AG08395 (cell line): ENCODE measurements at places on chromosomes 3 and 15.

GRCh38 chr3:46112296-46112695 is 85.0 kb upstream of the XCR1 start:
- no peak for DNase-seq

DNA sequence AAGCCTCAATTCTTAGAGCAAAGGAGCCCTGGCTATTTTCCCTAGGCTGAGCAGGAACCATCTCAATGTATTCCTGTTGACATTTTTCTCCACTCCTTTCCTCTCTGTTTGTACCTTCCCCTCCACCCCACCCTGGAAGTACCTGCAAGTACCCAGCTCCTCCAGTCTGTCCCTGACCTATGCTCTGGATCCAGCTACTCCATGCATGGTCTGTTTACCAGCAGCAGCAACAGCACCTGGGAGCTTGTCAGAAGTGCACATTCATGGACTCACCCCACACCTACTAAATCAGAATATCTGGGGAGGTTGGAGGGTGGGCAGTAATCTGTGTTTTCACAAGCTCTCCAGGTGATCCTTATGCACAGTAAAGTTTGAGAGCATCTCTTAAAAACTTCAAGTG is 240.7 kb upstream of the UMPS start:
- no peak for DNase-seq

DNA sequence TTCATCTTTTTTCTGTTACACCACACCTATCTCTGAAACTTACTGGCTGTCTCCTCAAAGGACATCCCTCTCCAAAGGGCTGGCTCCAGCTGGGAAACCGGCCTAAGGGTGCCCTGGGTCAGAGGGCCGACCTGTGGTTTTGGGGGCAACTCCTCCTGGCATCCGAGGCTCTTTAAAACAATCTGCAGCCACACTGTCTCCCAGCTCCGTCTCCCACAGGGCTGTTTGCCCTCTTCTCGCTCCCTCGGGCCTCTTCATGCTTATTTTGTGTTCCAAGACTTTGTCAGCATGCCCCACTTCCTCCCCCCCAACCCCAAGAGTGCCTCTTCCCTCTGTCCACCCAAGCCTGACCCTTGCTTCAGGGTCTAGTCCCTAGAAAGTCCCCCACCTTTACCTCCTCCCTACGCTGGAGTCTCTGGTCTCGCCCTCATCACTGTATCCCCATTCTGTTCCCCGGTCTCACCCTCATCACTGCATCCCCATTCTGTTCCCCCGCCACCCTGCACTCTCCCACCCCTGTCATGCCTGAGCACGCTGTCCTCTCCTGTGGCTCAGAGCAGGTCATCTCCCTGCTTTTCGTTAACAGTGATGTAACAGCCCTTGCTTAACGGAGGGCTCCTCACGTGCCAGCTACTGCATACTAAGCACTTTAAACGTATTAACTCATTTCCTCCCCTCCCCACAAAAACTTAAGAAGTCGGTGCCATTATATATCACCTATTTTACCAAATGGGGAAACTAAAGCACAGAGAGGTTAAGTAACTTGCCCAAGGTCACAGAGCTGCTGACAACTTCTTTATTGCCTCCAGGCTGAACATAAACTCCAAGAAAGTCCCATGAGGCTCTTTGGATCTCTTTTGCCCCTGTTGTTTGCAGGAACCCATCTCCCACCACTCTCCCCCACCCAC is 1.1 kb upstream of the CSK start:
- no peak for DNase-seq

DNA sequence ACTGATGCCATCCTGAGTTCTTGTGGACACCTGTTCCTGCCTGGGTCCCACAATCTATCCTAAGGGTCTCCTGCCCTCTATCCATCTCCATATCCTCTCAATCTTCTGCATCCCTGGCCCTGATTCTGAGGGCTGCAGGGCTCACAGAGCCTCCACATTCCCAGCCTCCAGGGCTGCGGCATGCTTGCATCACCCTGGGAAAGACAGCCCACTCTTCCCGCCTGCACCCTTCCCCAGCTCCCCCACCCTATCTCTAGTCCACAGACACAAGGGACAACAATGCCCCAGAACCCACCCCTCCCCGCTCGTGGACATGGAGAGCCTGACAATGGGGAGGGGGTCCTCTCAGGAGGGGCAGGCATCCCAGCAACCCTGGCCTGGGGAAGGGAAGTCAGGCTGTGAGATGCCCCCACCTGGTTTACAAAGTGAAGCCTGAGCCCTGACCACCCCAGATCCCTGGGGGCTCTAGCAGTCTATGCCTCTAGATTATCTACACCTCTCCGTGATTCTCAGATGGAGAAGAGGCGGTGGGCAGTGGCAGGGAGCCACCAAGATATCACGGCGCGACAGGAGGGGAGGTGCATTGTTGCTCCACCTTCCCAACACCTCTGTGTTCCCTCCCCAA is 10.3 kb downstream of the SEMA3G start:
- no peak for DNase-seq

GRCh38 chr3:40292637-40293349 is 16.7 kb upstream of the EIF1B start:
- DNase-seq, result no peak

GRCh38 chr15:34616613-34617012 is 33.2 kb upstream of the GOLGA8B start:
- DNase-seq, result peak; percentile 22

DNA sequence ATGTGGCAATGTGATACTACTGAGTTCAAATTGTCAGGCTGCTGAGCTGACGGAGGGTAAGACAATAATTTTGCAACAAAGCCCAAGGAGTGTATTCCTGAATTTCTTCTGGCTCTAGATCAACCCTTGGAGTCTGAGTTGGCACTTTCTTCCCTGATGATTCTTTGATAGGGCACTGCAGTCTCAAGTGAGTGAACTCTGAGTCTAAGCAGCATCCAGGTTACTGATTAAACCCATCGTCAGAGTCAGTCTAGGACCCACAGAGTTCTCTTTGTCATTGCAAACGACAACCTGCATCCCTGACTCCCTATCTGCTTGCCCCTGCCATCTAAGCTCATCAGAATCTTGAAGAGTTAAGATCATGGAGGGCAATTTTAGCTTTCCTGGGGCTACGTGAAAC is 58.6 kb downstream of the MME start:
- DNase-seq, result no peak

- DNase-seq, result no peak
Measured at GRCh38 chr3:134659391-134660045, 8.7 kb upstream of the KY start.

DNA sequence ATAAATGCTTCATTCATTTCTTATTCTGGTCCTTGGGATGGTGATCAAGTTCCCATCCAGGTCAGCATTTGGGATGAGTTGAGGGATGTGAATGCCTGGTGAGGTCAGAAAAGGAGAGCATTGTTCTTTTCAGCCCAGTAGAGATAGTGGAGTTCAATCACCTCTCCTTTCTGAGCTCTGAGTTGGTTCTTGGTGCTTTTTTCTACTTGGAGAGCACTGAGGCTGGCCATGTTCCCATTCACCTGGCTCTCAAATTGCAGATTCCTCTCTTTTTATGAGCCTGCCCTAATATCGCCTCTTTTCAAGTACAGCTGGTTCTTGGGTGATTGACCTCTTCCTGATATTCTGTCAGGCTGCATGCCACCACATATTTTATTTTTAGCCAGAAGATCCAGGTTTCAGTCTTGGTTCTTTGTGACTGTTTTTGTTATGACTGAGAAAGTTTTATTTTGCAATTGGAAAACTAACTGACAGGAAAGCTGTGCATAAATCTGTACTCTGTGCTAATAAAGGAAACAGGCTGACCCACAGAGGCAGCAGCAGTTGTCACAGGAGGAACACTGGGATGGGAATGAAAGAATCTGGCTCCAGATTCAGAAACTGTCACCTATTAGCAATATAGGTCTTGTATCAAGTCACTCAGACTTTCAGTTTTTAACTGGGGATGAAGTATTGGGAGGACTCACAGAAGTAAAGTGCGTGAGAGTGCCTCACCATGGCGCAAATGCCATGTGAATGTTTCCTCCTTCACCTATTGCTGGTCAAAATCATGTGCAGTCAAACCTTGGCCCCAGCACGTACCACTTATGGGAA is 10.7 kb downstream of the AQP9 start:
- no peak for DNase-seq

GRCh38 chr15:82172506-82172905 is 90.0 kb downstream of the EFL1 start:
- no peak for DNase-seq

DNA sequence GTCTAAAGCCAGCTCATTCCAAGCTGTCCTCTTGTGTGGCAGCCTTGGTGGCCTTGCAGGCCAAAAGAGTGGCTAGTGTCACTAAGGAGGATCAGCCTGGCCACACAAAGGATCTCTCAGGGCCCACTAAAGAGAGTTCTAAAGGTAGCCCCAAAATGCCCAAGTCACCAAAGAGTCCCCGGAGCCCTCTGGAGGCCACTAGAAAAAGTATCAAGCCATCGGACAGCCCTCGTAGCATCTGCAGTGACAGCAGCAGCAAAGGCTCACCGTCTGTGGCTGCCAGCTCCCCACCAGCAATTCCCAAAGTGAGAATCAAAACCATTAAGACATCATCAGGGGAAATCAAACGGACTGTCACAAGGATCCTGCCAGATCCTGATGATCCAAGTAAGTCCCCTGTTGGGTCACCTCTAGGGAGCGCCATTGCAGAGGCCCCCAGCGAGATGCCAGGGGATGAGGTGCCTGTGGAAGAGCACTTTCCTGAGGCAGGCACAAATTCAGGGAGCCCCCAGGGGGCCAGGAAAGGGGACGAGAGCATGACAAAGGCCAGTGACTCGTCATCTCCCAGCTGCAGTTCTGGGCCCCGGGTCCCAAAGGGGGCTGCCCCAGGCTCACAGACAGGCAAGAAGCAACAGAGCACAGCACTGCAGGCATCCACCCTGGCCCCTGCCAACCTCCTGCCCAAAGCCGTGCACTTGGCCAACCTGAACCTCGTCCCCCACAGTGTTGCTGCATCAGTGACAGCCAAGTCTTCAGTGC is 33.5 kb upstream of the ALPK3 start:
- DNase-seq, result no peak

GRCh38 chr3:4813909-4814304 is 165.3 kb upstream of the BHLHE40 start:
- DNase-seq, result no peak

DNA sequence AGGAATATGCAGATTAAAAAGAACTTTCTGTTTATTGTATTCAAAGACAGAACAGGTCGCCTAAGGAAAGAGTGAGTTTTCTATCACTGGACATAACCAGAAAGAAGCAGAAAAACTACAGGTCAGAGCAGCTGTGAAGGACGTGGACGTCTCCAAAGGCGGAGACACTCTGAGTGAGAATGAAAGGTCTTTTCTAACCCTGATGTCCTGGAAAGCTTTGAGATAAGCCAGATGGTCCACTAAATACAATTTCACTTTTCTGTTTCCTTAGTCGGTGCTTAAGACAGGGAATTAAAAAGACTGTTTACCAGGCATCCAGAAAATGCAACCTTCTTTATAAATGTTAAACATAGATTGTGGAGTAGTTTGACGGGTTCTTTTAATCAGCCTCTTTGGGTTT is 360.4 kb downstream of the FGF12 start:
- DNase-seq, result no peak

DNA sequence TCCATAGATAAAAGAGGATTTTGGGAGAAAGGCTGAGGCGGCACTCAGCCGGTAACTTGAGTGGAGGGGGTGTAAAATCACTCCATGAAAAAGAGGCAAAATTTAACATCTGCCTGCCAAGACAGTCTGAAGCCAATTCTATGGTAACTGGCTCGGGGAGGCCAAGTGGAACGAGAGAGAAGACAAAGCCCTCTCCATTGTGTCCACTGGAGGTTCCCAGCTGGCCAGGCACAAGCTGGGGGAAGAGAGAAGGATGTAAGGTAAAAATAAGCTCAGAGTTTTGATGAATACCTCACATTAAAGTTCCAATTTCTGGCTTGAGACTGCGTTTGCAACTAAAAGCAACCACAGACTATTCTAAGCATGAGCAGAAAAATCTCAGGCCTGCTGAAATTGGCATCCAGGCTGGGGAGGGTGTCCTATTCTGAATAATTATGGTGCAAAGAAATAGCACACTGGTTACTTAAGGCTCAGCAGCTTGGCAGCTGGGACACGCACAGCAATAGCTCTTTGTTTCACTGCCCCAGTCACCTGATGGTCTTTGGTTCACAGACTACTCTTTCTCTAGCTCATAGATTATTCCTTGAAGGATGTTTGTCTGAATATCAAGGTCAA is 48.8 kb downstream of the CHRD start:
- peak; percentile 76 for DNase-seq

DNA sequence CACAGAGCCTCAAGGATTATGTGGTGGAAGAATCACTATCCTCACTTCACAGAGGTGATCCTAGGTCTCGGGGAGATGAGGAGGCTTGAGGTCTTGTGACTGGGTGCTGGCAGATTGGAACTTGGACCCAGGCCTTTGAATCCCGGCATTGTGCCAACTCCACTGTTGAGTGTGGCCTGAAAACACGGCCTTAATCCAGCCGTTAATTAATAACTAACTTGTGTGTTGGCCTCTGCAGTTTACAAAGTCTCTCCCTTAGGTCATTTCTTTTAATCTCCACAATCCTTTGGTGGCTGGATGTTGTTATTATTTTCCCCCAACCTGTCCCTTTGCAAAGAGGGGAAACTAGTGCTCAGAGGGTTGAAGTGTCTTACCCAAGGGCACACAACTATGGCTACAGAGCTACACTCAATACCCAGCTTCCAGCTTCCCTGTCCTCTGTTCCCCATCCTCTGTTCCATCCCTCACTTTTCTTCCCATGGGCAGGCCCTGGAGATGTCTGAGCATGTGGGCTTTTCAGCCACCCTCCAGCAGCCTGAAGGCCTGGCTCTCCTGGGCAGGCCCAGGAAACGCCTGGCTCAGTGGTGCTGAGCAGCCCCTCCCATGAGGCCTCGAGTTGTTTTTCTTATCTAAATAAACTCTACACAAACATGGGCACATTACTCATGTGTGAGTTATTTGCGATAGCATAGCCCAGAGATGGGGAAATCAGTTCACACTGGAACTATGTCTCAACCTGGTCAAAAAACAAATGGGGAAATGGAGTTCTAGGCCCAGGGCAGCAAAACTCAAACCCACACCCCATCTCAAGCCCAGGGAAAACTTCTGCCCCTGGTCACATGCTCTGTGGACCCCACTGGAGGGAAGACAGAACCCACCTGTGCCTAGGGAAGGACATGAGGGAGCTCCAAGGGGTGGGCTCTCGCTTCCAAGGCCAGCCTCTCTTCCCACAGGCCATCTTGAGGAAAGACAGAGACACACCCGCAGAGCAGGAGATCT is 16.8 kb upstream of the SMAD3 start:
- peak; percentile 38 for DNase-seq

GRCh38 chr3:5197470-5198312 is 10.2 kb downstream of the EDEM1 start:
- DNase-seq, result no peak

DNA sequence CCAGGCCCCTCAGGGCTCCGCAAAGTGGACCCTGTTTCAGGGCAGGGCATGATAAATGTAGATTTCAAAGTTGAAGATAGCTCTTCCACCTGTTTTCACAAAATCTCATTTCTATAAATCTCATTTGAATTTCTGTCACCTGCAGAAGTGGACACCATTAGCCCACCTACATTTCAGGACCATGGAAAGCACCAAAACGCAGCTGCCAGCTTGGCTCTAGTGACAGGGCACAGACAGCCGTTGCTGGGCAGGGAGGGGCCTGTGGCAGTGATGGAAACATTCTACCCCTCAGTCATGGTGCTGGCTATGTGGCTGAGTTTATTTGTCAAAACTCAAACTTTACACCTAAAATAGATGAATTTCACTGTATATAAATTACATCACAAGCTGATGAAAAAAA is 40.4 kb downstream of the PRR23E start:
- DNase-seq, result no peak

GRCh38 chr15:99763827-99764226 is 30.6 kb upstream of the LYSMD4 start:
- DNase-seq, result no peak
